ENCODE measurements at places on chromosomes 3 and 15.

DNA sequence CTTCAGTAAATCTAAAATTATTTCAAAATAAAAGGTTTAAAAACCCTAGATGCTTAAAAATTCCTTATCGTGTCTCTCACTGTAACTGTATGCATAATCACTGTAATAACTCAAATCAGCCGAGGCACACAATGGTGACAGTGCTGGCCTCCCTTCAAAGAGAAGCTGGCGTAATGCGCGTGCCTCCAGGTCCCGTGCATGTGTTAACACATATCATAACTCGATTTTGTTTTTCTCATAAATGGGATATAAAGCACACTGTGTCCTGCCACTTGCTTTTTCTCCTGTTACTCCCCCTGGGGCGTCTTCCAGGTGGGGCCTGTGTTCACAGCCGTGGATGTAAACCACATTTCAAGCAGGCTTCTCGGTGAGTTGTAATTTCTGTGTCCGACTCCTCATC is 56.0 kb downstream of the TPRA1 start:
- no peak for DNase-seq

GRCh38 chr3:150545419-150546225 is 674 bp downstream of the SERP1 start:
- DNase-seq: peak; percentile 51

GRCh38 chr3:197736010-197736490 is 654 bp downstream of the RUBCN start:
- no peak for DNase-seq

GRCh38 chr3:58120075-58120812 is 90.5 kb downstream of the DNASE1L3 start:
- no peak for DNase-seq

DNA sequence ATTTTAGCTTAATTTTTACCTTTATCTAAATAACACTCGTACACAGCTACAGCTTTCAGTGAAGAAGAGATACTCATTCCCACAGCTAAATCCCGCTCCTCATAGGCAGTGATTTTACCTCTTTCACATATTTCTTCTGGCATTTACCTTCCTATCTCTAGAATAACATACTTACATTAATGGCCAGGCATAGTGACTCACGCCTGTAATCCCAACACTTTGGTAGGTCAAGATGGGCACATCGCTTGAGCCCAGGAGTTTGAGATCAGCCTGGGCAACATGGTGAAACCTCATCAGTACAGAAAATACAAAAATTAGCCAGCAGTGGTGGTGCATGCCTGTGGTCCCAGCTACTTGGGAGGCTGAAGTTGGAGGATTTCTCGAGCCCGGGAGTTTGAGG is 80.2 kb downstream of the PPARG start:
- DNase-seq: no peak

DNA sequence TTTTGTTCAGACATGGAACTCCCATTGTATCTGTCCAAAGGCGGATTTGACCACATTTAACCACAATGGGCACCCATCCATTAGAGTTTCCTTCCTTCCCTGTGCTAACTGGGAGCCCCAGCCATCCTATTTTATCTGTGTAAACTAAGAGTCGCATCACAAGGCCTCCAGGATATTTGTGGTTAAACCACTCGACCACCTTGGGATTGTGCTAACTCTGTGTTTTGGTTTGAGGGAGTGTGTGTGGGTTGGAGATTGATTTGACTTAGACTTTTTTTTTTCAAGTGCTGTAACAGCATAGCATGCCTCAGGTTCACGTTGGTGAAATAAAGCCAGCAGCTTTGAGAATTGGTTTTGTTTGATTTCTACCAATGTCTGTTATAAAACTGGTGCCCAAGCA is 100.4 kb upstream of the TP63 start:
- DNase-seq: no peak

DNA sequence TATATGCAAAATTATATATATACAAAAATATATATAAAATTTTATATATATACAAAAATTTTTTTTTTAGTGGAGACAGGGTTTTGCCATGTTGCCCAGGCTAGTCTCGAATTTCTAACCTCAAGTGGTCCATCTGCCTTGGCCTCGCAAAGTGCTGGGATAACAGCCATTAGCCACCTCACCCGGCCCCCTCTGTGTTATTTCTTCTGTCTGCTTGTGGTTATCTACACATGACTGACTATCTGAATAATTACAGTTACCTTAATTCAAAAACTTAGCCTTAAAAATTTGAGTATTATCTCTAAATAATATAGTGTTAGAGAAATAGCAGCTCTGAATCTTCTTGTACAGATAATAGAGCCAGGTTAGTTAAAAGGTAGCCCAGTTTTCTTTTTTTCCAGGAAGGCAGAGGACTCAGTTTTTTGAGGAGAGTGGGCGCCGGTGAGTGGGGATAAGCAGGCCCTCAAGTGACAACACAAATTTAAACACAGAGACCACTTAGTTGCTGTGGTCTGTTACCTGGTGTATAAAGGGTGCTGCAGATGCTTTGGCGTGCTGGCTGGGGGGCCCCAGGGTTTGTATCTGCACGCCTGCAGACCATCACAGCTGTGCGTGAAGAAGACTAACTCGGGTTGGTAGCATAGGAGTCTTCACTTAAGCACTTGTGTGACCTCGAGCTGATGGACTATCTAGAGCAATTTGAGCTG is 83.7 kb downstream of the TRAK1 start:
- no peak for DNase-seq

GRCh38 chr15:100572362-100572983 is 29.5 kb downstream of the LINS1 start:
- DNase-seq: peak; percentile 55

DNA sequence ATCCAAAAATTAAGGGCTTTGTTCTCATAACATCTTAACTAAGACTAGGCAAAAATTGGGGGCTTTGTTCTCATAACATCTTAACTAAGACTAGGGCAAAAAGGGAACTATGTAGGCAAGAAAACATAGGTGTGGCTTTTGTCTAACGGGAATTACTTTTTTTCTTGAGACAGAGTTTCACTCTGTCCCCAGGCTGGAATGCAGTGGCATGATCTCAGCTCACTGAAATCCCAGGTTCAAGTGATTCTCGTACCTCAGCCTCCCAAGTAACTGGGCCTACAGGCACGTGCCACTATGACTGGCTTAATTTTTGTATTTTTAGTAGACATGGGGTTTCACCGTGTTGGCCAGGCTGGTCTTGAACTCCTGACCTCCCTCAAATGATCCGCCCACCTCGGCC is 49.8 kb upstream of the CSPG5 start:
- no peak for DNase-seq

- DNase-seq: no peak
Observed at GRCh38 chr3:141081141-141081795, 30.1 kb downstream of the SPSB4 start.

DNA sequence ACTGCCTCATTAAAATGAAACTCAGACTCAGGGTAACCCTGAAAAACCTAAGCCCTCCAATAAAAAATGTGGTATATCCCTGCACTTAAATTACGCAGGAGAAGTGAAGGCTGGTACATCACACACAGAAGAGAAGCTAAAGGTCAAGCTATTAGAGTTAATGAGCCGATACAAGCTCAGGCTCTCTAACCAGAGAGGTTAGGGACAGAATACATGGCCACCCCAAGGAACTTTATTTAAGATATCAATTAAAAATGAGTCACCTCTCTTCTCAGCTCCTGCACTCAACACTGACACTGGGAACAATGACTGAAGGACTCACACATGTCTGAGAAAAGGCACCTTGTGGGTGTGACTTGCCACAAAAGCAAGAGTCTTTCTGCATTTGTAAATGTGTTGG is 800.6 kb upstream of the CFAP20DC start:
- DNase-seq: no peak

- no peak for DNase-seq
Observed at GRCh38 chr3:11240496-11240895, 31.7 kb upstream of the ATG7 start.
